ENCODE measurements at places on chromosomes 5 and 9.

DNA sequence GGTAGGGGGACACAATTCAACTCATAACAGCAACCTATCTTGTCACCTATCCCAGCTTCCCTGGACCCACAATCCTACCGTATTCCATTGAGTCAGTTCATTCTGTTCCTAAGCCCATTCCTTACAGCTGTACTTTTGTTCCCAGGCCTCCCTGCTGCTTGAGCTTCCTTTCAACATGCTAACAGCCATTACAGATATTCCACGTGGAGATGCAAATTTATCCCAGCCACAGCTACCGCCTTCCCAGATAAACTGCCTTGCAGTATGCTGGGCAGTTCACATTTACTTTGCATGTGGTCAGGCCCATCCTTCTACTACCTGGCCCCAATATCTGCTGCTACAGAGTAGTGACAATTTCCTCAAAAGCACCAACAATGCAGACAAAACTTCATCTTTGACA lies 23.0 kb downstream of the RIGI start:
- DNase-seq = no peak

DNA sequence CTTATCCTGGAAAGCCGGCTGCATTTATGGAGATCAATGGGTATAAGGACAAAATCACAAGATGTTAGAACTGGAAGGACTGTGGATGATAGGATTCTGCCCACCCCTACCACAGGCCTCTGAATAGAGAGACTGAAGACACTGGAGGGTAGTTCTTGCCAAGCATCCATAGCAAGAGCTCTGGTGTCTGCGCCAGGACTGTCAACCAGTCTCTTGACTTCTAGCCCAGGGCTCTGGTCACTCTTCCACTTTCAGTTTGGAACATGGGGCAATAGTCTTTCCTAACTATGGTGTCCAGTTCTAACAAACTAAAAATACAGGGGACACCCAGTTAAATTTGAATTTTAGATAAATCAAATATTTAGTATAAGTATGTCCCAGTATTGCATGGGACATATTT lies 23.4 kb downstream of the LARP1 start:
- no peak for DNase-seq

GRCh38 chr9:5892456-5893133 lies 1.9 kb downstream of the MLANA start:
- DNase-seq = no peak

DNA sequence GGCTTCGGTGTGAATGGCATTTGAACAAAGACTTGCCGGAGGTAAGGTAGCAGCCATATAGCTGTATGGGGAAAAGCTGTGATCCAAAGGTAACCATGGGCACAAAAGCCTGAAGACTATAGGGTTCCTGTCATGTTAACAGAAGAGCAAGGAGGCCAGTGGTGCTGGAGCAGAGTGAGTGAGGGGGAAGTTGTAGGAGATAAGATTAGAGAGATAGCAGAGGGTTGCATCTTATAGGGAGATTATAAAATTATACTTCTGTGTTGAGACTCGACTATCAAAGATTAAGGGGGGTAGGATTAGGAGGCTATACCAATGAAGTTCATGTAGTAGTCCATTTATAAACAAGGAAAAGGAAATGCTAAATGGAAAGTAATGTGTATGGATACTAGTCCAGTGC lies 3.3 kb downstream of the NCBP1 start:
- no peak for DNase-seq

- DNase-seq = no peak
Measured at GRCh38 chr9:26228273-26228672, 550.0 kb upstream of the TUSC1 start.

DNA sequence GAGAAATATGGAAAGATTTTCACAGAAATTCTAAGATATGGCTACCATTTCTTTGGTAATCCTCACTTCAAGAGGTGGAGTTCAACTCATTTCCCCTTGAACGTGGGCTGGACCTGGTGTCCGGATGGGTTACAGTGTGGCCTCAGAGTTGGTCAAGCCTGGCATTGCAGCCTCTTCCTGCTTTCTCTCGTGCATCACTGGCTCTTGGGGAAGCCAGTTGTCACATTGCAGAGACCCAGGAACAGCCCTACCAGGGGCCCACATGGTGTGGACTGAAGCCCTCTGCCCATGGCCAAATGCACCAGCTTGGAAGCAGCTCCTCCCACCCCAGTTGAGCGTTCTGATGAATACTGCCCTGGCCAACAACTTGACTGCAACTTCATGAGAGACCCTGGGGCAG lies 47.7 kb upstream of the FCN1 start:
- DNase-seq = no peak

DNA sequence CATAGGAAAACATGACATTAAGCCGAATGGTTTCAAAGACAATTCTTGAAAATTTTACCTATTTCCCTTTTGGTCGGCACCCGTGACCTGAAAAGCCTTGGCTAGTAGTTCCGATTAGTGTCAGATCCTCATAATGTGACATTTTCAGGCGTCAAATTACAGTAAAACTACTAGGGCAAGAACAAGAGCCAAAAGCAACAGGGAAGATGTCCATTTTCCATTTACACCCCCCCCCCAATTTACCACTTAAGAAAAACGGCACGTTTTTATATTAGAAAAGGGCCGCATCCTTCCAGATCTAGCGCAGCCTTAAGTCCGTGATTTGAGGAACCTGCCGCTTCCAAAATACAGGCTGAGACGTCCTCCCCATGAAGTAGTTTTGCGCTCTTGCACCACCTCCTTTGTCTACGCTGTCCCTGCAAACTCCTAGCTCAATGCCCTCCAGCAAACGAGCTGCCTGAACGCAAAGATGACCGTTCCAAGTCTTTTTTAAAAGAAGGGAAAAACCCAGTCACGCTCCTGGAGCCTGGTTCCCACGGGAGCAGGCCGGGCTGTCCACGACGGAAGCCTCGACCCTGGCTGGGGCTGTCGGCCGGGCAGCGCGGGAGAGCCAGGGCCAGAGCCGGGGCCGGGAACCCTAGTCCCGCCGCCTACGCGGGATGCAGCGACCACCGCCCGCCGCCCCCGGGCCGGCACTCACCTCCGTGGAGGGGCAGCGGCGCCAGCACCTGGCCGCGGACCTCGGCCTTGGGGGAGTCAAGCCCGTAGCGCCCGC lies 616 bp downstream of the RNF130 start:
- no peak for DNase-seq

DNA sequence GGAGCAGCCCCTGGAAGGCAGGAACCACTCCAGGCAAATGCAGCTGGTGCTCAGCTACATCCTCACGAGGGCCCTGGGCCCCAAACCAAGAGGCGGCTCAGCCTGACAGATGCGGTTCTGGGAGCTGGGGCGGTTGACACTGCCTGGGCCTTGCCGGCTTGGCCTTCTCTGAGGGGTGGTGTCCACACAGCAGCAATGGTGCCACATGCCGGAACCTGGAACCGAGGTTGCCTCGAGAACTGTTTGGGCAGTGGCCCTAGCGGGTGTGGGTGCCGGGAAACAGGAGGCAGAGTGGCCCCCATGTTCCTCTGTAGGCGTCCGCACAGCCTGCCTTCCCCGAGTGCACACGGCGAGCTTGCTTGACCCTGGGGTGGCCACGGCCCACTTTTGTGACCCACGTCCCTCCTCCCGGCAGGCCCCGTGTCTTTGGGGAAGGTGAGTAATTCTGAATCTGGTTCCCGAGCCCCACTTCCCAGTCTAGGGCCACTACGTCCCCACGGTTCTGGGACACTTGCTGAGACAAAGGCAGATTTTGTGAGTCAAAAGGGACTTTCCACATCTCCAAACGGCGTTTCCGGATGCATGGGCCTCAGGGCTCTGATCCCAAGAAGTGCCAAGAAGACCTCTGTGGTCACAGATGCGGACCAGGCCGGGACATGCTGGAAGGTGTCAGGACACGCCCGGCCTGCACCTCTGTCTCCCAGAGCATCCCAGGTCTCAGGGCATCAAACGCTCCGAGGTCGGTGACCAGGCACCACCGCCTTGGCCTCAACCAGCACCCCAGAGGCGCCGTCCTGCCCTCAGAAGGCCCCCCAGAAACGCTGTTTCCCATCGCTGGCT lies 27.7 kb upstream of the SLC12A7 start:
- no peak for DNase-seq

- DNase-seq = no peak
Measured at GRCh38 chr9:19239955-19240354, 9.5 kb downstream of the DENND4C start.

DNA sequence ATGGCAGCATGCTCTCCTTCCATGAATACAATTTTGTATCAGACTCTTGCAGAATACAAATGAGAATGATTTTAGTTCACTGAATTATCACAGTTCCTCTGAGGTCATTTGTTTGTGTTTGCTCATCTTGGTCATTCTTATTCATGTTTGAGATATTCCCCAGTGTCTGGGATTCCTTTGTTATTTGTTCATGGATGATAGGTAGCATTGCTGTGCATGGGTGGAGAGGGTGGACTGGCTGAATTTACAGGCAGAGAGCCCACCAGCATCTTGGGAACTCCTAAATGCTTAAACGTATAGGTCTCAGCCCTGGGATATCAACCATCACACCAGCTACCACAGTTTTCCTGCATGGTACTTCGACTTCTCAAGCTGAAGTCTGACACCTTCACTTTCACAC lies 459.8 kb downstream of the CCDC171 start:
- DNase-seq = no peak

DNA sequence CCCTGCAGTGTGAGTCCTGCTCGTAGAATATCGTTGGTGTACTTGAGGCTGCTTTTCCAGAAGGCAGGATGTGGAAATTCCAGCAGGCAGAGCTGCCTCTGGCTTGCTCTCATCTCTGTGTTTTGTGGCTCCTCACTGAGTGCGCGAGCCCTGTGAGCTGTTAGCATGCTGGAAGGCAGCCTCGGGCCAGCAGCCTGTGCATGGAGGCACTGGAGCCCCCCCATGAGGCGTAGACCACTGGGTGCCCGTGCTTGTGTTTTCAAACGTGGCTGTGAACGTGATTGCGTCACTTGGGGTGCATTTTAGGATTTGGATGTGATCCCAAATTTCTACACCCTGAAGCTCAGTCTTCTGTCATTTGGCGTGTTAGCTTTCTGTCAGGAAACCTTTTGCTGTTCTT lies 3.2 kb downstream of the WDR5 start:
- DNase-seq = no peak

DNA sequence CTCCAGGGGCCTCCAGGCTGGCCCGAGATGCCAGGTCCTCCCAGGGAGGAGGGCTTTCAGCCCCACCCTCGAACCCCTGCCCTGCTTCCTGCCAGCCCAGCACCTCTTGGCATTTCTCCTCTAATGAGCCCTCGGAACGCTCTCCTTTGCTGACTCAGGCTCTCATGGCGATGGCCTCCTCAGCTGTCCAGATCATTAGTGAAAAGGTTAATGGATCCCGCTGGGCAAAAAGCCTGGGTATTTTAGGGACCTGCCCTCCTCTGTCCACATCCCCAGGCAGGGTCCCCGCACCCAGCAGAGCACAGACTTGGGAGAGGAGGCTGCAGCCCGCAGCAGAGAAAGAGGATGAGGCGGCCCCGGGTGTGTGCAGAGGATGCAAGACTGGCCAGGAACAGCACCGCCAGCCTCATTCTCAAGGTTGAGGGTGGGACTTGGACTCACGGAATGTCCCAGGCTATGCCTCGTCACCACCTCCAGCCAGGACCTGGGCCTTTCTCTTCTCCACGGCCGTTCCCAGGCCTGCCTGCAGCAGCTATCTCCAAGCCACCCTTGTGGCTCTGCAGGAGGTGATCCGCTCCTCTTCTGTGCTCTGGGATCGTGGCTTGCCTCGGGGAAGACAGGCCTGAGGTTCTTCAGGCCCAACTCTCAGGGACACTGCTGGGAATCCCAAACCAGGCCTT lies 23.0 kb upstream of the ADAMTS2 start:
- DNase-seq = no peak

DNA sequence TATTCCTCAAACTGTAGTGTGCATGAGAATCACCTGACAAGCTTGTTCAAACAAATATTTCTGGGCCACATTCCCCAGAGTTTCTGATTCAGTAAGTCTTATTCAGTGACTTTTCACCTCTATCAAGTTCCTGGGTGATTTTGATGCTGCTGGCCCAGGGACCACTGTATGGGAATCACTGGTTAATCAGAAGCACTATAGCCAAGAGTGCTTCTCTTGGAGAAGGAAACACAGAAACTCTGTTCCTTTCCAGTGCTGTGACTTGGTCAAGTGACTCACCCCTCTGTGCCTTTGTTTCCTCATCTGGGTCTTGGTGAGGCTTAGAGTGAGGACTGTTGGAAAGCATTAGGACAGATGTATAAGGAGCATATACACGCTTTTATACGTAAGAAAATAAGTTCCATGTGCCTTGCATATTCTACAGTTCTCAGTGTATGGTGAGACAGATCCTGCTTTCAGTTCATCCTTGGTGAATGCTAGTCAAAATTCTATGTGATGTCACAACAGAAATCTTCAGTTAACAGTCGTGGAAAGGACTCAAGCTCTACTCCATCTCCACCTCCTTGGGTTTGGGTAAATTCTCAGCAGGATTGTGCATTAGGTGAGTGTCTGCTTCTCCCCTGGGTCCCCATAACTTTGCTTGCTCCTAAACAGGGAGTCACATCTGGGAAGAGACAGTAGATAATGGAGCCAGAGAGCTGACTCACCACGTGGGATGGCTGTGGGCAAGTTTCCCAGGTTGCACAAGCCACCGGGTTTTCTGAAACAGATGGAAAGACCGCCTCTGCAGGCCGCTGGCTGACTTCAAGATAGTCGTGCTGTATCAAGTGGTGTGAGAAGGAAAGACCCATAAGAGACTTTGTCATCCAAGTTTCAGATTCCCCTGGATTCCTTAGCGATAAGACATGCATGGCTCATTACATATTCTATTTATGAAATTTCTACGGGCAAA lies 117.0 kb downstream of the NXNL2 start:
- no peak for DNase-seq

DNA sequence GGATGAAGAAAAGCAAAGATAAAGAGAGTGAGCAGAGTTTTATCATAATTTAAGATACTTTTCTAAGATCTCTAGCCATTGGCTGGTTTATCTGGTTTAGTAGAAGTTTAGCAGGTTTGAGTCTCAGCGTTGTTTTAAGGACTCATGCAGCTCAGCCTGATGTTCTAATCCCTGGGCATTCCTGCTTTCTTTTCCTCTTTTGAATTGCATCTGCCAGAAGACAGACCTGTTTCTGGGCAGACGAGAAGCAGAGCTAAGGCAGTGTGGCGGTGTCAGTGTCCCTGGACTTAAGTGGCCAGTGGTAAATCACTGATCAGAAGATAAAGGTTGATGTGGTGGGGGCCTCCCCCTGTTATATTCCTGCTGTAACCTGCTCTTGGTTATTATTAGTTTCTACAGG lies 138.6 kb downstream of the ADCY2 start:
- no peak for DNase-seq

GRCh38 chr5:172644266-172644665 lies 3.2 kb downstream of the NEURL1B start:
- DNase-seq = no peak

DNA sequence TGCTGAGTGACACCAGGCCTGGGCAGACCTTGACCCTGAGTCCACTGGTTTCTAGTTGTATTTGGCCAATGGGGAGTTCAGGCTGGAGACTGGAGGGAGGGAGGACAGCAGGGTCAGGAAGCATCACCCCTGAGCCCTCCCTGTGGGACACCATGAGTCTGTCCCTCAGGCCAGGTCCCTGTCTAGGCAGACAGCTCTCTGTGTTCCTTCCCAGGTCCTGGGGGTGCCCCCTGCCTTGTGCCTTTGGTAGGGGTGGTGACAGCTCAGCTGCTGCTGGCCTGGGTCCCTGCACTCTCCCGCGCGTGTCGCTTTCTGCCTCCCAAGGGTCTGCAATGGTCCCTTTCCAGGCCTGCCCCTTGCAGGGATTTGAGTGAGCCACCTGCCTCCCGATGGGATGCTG lies 125.5 kb downstream of the OLFM1 start:
- no peak for DNase-seq

- DNase-seq = no peak
Measured at GRCh38 chr9:12516573-12516972, 176.6 kb upstream of the TYRP1 start.

GRCh38 chr9:130931508-130932254 lies 7.4 kb downstream of the FIBCD1 start:
- DNase-seq = no peak

- no peak for DNase-seq
Measured at GRCh38 chr5:21574438-21574837, 1278.7 kb downstream of the CDH12 start.
